EH (cell line): ENCODE measurements at places on chromosomes 11 and 22.

GRCh38 chr11:69210310-69211035 lies 54.7 kb downstream of the SMIM38 start:
- peak; percentile 27 for DNase-seq

- peak; percentile 63 for DNase-seq
Observed at GRCh38 chr11:17351510-17352176, at the start of gene NCR3LG1. Gene NCR3LG1, plus strand, starts transcription at chr11:17351800. Its CDS starts 170 bp downstream, at chr11:17351970.

- DNase-seq, result no peak
Observed at GRCh38 chr11:126791991-126792390, 208.6 kb downstream of the KIRREL3 start.

DNA sequence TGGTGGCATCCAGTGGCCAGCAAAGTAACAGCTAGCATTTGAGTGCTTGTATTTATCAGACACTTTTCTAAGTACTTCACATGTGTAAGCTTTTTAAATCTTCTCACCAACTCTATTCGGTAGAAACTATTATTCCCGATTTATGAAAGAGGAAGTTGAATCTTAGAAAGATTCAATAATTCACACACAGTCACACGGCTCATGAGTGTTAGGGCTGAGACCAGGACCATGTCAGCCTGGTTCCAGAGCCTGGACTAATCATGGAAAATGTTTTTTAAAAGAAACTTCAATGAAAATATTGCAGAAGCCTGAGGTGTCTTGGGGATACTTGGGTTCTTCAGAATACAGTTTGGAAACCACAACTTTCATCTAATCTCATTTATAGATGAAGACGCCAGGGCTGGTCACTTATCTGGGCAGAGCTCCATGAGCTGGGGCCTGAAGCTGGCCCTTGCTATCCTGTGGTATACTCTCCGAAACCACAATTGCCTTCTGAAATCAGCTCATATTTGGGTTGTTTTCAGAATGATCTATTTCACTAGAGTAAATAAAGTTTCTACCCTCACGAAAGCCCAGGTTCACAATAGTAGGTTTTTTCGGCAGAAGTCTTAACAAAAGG lies 4.3 kb upstream of the CRTAM start:
- no peak for DNase-seq

DNA sequence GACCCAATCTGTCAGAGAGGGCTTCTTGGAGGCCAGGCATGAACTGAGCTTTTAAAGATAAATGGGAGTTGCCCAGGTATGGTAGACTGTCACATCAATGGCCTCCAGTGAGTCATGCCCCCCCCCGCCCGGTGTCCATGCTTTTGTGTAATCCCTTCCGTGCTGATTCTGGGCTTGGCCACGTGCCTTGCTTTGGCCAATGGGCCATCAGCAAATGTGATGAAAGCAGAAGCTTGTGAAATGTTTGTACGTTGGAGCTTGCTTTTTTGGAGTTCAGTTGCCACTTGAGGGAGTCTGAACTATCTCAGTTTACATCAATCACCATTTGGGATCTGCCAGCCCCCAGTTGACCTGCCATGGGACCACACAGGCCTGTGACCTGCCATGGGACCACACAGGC lies 4.3 kb upstream of the THY1 start:
- DNase-seq, result no peak

GRCh38 chr22:46572911-46573780 lies 35.7 kb upstream of the CELSR1 start:
- no peak for DNase-seq

DNA sequence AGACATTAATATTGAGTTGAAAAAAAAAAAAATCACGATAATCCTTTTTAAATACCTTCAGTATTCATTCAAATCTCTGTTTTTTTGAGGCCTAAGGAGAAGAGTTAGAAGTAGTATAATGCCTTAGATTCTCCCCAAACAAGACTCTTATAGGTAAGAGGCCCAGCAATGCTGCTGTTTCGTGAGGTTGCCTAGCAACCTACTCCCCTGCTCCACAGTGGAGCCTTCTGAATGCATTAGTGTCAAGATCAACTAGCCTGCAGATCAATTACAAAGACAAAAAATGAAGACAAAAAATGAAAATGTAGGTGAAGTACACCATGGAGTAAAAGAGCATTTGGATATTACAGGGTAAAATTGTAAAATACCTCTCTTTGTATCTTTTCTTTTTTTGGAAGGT lies 229.8 kb upstream of the LUZP2 start:
- no peak for DNase-seq

DNA sequence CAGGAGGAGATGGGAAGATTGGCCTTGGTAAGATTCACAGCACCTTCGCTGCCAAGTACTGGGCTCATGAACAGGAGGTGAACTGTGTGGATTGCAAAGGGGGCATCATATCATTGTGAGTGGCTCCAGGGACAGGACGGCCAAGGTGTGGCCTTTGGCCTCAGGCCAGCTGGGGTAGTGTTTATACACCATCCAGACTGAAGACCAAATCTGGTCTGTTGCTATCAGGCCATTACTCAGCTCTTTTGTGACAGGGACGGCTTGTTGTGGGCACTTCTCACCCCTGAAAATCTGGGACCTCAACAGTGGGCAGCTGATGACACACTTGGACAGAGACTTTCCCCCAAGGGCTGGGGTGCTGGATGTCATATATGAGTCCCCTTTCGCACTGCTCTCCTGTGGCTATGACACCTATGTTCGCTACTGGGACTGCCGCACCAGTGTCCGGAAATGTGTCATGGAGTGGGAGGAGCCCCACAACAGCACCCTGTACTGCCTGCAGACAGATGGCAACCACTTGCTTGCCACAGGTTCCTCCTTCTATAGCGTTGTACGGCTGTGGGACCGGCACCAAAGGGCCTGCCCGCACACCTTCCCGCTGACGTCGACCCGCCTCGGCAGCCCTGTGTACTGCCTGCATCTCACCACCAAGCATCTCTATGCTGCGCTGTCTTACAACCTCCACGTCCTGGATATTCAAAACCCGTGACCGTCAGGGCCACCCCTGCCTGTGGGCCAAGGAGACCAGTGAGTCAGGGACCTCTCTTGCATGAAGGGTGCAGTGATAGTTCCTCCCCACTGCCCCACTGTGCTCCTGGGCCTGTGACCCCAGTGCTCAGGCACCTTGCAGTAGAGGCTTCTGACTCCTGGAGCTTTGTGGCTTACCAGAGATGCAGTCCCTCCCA lies 83.6 kb downstream of the BCR start:
- DNase-seq, result no peak

DNA sequence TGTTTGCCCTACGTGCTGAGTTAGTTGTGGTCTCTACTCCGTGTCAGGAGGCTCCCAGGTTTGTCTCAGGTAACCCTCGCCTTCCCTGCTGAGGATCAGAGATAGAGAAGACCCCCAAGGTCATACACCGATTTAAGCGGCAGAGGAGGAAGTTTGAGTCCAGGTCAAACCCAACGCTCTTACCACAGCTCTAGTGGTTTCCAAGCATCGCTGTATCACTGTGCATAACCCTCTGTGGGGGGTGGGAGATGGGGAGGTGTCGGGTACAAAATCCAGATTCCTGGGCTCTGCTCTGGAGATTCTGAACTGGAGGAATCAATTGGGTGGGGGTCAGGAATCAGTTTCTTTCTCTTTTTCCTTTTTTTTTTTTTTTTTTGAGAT lies 627 bp downstream of the DNAJC4 start:
- no peak for DNase-seq

GRCh38 chr11:18383388-18384156 lies 10.8 kb upstream of the LDHA start:
- peak; percentile 100 for DNase-seq

DNA sequence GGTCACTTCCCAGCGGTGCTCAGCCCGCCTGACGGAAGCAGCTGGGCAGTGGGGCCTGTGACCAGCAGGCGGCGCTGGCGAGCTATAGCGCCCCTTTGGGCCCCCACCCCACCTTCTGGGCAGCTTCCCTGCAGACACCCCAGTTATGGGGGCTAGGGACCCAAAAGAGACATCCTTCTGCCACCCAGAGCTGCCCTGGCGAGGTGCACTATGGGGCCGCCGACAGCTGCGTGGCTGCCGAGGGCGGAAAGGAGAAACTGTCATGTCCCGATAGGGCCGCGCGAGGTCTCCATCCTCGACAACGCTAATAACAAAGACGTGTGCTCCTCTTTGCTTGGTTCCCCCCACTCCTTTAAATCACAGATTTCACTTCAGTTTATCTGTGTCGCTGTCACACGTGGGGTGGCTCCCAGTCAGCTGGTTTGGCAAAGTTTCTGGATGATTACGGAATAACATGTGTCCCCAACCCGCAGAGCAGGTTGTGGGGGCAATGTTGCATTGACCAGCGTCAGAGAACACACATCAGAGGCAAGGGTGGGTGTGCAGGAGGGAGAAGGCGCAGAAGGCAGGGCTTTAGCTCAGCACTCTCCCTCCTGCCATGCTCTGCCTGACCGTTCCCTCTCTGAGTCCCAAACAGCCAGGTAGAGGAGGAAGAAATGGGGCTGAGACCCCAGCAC lies 673 bp upstream of the MYO7A start:
- peak; percentile 51 for DNase-seq

- no peak for DNase-seq
Observed at GRCh38 chr22:41505511-41506220, 36.7 kb downstream of the ACO2 start.

GRCh38 chr11:129681344-129682114 lies 134.1 kb upstream of the TMEM45B start:
- no peak for DNase-seq

DNA sequence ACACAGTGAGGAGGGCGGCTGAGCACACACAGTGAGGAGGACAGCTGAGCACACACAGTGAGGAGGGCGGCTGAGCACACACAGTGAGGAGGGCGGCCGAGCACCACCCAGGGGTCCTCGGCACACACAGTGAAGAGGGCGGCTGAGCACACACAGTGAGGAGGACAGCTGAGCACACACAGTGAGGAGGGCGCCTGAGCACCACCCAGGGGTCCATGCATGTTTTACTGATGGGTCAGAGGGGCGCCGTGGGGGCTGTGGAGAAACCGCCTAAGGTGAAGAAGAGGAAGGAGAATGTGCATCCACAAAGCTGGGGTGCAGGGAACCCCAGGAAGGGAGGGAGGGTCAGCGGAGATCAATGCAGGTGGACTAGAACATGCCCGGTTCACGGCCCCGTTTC lies 461.8 kb downstream of the BRD1 start:
- DNase-seq, result no peak

GRCh38 chr11:93844568-93844967 lies 5.8 kb downstream of the VSTM5 start:
- no peak for DNase-seq

GRCh38 chr11:412641-413119 lies 2.1 kb downstream of the SIGIRR start:
- no peak for DNase-seq

DNA sequence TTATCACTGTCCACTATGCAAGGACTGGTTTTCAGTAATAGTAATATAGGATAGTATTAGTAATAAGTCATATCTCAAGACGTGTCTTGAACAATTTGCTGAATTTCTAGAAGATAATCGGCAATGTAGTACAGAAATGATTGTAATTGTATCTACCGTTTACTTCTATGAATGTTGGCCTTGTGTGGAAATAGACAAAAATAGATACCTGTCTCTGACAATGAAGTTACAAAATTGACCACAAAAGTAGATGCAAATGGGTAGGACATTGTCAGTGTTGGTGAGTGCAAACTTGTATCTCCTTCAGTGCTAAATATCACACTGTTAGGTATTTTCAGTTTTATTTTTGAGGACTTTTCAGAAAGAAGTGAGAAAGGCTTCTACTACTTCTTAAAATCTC lies 43.1 kb downstream of the SVIP start:
- no peak for DNase-seq

DNA sequence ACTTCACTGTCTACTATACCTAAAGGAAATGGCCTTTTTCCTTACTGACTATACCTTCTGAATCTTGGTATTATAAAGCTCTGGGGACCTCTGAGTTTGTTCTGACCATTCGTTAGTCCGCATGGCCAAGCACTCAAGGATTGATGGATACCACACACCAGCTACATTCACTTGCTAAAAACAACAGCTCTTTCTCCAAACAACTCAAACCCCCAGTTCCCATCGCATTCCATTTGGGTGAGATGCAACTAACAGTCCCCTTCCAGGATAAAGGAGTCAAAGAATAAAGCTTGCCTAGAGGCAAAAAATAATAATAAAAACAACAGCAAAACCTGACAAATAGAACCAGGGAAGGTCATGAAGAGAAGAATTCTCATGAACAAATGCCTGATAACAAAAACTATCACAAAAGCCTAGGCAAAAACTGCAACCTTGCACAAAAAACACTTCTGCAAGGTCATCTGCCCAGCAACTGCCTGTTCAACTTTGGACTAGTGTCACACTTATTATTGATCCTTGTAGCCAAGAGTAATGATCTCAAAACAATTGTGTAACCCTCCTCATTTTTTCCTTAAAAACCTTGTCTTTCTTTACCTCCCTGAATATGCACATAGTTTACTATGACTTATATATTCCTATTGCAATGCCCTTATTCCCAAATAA lies 139.0 kb upstream of the GUCY1A2 start:
- DNase-seq, result no peak

DNA sequence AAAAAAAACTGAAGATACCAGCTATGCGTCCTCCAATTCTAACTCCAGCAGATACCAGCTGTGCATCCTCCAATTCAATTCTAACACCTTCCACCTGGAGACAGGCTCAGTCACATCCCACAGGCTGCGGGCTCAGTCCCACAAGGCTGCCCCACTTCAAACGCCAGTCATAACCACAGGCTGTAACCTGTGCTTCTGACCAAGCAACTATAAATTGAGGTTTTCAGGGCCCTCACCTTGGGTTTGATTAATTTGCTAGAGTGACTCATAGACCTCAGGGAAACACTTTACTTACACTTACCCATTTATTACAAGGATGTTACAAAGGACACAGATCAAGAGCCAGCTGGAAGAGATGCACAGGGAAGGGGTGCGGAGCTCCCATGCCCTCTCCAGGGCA lies 32.4 kb upstream of the MSANTD2 start:
- no peak for DNase-seq

- no peak for DNase-seq
Observed at GRCh38 chr11:72521664-72522063, 87.3 kb upstream of the CLPB start.

- no peak for DNase-seq
Observed at GRCh38 chr22:32385681-32386080, 26.4 kb downstream of the RTCB start.

DNA sequence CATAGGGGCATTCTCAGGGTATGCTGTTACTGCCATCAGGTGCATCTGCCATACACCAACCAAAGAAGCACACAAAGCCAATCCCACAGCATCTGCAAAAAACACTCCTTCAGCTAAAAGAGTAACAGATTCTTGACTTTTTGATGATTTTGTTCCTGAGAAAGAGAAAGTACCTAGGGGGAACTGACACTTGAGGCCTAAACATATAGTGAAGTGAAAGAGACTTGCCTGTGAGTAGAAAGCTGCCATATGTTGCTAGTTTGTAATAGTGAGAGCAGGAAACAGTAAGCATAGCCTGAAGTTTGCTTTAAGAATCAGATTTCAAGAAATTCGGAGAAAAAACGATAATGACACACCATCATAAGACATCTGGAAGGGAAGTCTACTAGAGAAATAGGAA lies 97.9 kb upstream of the CTSC start:
- DNase-seq, result no peak
